ENCODE measurements at places on chromosomes 1 and 21.
A peak's percentile ranks its signal among the peaks of the same experiment; 100 is the strongest.

DNA sequence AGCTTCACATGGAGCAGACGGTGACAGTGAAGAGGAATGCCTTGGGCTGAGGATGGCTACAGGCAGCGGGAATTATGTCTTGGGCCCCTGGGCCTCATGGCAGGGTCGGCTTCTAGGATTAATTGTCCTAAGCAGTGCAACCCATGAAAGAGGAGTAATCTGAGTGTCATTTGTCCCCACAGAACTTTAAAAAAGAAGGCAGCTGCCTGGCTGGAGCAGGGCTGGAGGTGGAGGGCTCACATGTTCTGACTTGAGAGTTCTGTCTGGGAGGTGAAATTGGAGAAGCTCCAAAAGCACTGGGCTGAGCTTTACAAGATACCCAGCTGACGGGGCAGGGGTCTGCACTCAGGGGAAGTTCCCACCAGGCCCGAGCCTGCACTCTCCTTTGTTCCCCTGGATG is 22.6 kb downstream of the CACNA1S start:
- DNase-seq = no peak

GRCh38 chr1:25067518-25068251 is 137.6 kb upstream of the RUNX3 start:
- no peak for DNase-seq

GRCh38 chr1:175191659-175192058 is 917 bp downstream of the KIAA0040 start:
- DNase-seq = no peak

- no peak for DNase-seq
These were observed 2.2 kb upstream of the INAVA start for GRCh38 chr1:200892546-200892945.

DNA sequence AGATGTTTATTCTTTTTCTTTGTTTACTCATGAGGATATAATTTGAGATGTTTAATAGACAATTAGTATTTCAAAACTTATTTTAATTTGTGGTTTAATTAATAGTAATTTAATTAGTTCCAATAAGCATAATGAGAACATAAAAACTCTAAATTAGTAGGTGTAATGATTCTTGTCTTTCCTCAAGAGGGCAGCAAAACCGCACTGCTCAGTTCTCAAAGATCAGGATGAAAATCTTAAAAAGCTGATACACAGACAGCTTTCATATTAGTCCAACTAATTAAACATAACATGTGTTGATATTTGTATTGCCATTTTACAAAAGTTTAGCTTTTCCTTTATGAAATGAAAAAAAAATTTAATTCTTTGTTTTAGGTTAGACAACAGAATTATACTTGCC is 106.7 kb upstream of the C21orf91 start:
- DNase-seq = no peak

- no peak for DNase-seq
These were observed 5.4 kb upstream of the KNCN start for GRCh38 chr1:46556822-46557221.

DNA sequence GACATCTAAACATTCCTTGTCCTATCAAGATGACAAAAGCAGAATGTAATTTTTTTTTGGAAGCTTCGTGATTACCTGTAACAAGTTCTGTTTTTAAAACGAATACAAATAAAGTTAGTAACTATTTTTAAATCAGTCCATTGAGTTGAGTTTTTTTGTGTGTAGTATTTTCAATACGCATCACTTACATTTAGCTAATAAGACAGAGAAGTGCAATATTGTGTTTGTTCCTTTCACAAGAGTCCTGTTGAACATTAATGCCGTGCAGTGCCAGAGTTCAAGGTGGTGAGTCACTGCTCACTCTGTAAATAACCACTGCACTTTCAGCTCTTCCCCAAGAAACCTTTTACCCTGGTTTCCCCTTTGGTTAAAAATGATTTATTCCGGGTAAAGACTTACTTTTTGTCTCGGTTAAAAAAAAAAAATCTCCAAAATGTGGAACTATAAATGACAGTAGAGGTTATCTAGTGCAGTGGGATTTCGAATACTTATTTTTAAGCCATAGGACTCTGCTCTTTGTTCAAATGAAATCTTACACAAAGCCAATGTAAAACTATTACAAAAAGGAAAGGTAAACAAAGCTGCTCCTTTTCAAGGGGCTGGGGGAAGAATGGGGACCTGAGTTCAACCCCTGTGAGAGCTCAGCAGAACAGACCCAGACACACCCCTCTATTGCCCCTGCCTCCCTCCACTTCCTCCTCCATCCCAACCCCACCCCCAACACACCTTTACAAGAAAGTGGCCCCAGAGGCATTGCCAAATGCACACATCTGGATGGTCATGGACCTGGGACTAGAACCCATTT is 14.8 kb upstream of the NCMAP start:
- no peak for DNase-seq

DNA sequence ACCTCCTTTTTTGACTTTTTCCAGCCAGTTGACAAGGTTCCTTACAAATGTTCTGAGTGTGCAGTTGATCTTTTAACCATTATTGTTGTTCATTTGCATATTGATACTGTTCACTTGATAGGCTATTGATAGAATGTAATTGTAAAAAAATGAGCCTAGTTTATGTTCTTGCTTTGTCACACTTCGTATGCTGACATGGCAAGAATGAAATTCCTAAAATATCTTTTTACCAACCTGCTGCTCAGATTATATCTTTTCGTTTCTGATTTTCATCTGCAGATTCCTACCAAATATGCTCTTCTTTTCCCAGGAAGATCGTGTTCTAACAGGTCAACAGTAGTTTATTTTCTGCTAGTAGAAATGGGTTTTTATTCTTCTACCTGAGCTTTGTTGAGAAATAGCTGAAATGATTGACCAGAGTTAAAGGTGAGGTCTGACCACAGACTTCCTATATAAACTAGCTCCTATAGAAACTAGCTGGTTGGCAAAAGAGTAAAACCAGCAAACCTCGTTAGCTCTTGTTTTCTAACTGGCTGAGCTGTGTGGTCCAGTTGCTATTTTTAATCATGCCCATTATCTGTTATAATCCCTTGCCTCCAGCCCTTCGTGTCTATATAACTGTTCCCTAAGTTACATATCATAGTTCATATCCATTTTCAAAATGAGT is 174.8 kb downstream of the HS2ST1 start:
- DNase-seq = no peak

DNA sequence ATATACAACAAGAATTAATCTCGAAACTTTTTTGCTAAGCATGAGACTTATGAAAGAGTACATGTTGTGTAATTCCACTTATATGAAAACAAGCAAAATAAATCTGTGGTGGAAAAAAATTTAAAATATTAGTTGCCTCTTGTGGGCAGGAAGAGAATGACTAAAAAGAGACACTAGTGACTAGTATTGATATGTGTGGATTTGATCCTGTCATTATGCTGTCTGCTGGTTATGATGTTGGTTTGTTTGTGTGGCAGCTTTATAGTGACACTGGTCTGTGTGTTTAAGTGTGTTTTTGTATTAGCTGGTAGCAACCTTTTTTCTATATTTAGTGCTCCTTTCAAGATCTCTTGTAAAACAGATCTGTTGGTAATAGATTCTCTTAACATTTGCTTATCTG is 267.8 kb upstream of the NRIP1 start:
- no peak for DNase-seq

DNA sequence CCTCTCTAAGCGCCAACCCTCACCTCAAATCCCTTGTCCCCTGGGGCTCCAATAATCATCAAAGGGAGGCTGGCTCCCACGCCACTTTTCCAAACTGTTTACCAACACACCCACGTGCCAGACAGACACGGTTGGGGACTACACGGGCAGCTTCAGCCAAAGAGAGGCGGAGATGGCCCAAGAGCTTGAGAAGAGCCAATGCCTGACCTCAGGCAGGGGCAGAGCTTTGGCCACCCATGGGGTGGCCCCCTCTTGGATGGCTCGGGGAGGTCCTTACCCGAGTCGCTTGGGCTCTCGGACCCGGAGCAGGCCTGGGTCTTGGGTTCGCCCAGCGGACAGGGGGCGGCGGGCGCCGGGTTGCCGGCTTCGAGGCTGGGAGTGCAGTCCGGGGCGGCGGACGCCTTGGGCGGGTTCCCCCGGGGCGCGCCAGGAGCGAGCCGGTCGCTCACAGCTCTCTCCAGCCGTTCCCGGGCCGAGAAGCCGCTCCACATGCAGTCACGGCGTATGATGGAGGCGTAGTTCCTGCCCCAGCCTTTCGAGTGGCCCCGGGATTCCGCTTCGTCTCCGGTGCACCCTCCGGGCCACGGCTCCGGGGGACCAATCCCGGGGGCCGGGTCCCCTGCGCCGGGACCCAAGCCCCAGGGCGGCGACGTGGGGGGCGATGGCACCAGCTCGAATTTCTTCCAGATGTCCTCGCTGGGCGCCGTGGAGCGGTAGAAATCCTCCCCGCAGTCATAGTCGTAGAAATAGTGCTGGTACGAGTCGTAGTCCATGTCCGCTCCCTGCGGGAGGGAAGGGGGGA is 854 bp downstream of the MYCL start:
- DNase-seq = peak; percentile 4

Data from stimulated activated CD4-positive, alpha-beta T cell treated with anti-CD3 and anti-CD28 coated beads, Interleukin-12 subunit alpha, Interleukin-12 subunit beta, amount 100 ng/mL, for 24 hours (primary cell).